ENCODE measurements at places on chromosomes 13 and 19.
A peak's percentile ranks its signal among the peaks of the same experiment; 100 is the strongest.

- no peak for DNase-seq
These were observed 14.2 kb upstream of the LILRB1 start for GRCh38 chr19:54616057-54616456.

- no peak for DNase-seq
These were observed 14.9 kb downstream of the MAP2K2 start for GRCh38 chr19:4108767-4109625.

GRCh38 chr13:63287926-63288325 is 1872.3 kb upstream of the PCDH20 start:
- no peak for DNase-seq

- no peak for DNase-seq
These were observed 1258.6 kb downstream of the PCDH9 start for GRCh38 chr13:65971541-65971940.

GRCh38 chr19:9362905-9363304 is at the start of gene ZNF177:
ZNF177 (plus strand) TSS chr19:9363013; CDS start chr19:9378312, 15,299 bp downstream.
- peak; percentile 27 for DNase-seq

GRCh38 chr19:29338480-29338879 is 125.5 kb upstream of the UQCRFS1 start:
- no peak for DNase-seq

- DNase-seq = peak; percentile 21
These were observed 16.2 kb downstream of the UNC13A start for GRCh38 chr19:17671906-17672305.

DNA sequence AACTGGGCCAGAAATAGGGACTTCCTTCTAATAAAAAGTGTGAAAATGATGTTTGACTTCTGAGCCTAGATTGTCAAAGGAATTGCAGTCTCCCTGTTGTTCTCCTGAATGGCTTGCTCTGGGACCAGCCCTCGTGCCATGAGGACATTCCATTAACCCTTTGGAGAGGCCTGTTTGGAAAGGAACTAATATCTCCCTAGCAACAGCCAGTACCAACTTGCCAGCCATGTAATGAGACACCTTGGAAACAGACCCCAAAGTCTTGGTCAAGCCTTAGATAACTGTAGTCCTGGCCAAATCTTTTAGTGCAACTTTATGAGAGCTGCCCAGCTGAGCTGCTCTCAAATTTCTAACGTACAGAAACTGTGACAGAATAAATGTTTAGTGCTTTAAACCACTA is 8.2 kb upstream of the SIAH3 start:
- DNase-seq = no peak

DNA sequence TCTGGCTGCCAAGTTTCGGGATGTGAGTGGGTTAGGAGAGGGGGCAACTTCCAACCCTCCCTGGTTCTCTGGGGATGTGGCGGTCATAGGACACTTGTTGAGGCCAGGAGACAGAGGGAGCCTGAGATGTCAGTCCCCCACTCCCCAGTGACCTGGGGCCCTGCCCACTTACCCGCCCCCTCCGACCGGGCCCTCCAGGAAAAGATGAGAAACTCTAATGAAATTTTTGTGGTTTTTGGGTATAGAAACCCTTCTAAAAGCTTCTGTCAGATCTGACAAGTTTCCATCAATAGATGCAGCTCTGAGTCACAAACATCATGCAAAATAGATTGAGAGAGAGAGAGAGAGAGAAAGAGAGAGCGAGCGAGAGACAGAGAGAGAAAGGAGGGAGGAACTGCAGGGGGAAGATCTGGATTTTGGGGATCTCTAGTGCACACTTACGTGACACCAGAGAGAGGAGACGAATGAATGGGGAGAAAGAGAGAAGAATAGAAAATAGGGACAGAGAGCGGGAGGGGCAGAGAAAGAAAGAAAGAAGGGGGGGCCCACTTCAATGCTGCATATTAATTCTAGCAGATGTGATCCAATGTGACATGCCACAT is 94.0 kb downstream of the PTPRS start:
- no peak for DNase-seq

- DNase-seq = no peak
These were observed 157.4 kb downstream of the MZT1 start for GRCh38 chr13:72570019-72570418.

- no peak for DNase-seq
These were observed 373.0 kb downstream of the FGF14 start for GRCh38 chr13:102028868-102029267.

DNA sequence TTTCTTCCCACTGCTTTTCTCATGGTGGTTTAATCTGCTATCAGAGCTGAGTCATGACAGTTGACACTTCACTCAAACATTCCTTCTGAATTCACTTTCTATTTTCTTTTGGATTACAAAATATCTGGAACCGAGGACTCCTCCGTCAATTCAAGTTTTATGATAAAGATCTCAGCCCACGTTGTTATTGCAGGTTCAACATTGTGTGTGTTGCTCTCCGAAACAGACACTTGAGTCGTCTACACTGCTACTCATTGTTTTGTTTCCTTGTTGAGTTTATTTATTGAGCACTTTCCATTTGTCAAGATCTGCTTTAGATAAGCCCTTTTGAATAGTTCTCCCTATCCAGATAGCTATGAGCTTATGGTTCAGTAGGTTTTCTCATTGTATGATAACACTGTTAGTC is 636.1 kb upstream of the GPC6 start:
- DNase-seq = no peak

DNA sequence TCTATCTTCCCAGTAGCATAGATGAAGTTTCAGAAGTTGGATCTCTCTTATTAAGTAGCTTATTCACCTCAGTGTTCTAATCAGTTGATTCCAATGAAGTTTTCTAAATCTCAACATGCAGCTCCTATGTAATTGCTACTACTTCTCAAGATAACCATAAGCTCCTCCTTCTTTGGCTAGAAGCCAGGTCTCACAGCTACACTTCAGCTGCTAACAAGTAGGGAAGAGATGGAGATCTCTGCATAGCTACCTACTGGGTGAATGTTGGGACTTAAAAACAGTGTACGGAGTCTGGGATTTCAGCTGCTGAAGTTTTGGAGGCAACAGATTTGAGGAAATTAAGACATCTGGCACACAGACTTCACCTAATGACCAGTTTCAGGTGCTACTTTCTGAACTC is 661.0 kb downstream of the SLITRK1 start:
- no peak for DNase-seq

- no peak for DNase-seq
These were observed 22.8 kb upstream of the CEBPG start for GRCh38 chr19:33350538-33351309.

GRCh38 chr13:27077451-27077850 is 94.2 kb downstream of the USP12 start:
- no peak for DNase-seq

DNA sequence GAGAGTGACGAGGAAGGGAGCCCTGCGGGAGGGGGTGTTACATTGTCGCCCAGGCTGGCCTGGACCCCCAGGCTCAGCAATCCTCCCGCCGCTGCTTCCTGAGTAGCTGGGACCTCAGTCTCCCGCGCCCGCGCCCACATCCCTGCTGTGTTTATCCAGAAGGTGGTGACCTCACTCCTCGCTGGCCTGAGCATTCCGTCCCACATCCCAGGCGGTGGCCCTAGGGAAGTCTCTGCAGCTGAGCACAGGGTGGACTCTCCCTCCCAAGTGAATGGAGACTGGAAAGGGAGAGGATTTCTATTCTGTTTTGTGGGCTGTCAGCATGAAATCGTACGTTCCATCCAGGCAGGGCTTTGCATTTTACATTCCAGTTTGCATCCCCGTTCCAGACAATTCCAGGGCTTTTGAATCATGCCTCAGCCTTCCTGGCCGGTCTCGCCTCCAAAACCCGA is 401 bp upstream of the ZNF765 start:
- DNase-seq = peak; percentile 51

DNA sequence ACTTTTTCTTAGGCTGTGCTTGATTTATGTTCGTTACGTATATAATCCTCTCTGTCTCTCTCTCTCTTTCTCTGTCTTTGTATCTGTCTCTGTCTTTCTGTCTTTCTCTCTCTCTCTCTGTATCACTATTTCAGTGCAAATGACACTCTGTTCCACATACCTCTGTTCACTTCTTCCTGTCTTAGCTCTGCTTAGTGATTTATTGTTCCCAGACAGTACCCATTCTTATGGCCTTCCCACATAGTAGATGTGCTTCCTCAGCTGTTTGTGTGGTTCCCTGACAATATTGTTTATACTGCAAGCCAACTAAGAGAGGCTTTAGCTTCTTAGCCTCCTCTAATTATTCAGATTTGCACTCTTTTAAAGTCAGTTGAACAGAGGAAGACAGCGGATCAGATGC is 1244.2 kb downstream of the DIAPH3 start:
- no peak for DNase-seq

GRCh38 chr19:39873385-39873784 is 27.2 kb upstream of the FBL start:
- no peak for DNase-seq

GRCh38 chr19:30923621-30924020 is 425.6 kb downstream of the TSHZ3 start:
- DNase-seq = no peak

DNA sequence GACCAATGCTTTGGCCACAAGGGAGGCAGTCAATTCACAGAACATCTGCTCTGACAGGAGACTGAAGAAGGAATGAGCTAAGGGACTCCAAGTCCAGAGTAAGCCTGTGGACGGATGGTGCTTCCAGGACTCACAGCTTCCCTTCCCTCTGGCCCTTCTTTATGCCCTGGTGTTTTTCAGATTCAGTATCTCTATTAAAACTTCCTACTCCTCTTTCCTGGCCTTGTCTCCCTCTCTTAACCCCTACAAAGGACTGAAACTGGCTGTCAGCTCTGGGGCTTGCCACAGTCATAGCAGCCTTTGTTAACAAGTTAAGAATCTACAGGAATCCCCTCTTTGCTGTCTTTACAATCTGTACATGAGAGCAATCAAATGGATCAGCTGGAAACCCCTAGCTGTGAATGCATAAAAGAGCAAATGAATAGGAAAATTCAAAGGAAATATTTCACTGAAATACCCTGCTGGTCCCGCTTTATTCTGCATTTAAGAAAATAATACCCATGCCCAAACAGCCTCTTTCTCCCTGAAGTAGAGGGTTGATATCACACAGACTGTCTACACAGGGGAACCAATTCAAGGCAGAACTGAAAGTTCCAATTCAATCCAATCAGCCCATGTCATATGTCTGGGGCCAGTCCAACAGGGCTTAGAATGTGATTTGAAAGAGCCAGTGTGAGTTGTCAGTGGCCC is 192.3 kb downstream of the MZT1 start:
- no peak for DNase-seq

- DNase-seq = no peak
These were observed 926 bp downstream of the ZNF587 start for GRCh38 chr19:57850553-57851017.

DNA sequence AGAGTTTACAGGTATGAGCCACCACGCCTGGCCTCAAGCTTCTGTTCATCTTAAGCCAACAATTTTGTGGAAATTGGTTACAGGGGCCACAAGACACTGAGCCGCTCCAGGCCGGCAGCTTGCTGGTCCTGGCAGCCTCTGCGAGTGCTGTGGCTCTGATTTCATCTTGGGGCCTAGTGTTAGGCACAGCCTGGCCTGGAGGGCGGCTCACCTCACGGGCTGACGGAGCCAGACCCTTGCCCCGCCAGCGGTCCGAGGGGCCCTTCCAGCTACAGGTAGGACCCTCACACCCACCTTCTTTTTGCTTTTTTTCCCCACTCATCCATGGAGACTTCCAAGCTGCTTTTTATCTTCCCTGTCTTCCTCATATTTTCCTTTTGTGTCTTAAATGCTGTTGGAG is 8.6 kb downstream of the ZNF544 start:
- DNase-seq = no peak

DNA sequence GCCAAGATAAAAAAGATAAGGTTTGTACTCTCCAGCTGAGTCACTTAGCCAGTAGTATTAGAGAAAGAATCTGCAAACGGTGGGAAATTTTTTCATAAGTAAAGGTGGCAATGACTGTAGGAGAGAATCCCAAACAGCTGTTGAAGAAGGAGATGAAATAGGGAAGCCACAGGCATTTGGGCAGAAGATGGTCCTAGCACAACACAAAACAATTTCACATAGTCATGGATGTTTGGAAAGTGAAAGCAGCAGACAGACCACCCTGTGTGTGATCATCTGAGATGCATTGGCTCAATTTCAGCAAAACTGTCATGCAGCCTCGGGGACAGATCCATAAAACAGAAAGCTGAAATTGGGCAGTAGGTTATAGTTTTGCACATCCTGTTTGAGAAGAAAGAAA is 2832.4 kb downstream of the PCDH9 start:
- DNase-seq = no peak

DNA sequence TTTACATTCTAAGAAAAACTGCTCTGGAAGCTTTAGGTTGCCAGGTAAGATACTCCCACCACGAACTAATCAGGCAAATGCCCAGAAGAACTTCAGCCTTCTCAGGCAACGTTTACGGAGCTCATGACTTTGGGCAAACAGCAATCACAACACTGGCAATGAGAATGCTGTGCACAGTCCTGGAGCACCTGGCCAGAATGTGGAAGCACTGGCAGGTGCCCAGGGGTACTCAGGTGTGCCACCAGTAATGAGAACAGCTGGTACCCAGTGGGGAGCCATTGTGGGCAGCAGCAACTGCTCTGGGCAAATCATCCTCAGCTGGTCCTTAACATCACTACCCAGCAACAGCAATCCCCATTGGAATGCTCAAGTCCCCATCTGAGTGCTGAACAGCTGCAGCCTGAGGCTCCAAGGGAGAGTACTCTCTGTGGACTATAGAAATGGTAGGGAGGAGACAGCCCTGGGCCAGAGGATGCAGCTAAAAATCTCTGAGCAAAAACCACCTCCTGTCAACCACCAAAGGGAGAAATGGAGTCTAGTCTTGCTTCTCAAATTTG is 210.0 kb downstream of the FOXO1 start:
- no peak for DNase-seq

- peak; percentile 28 for DNase-seq
These were observed 250.3 kb upstream of the ATXN8OS start for GRCh38 chr13:69857183-69857821.

- peak; percentile 73 for DNase-seq
These were observed 554.1 kb upstream of the KLHL1 start for GRCh38 chr13:70662231-70662940.

DNA sequence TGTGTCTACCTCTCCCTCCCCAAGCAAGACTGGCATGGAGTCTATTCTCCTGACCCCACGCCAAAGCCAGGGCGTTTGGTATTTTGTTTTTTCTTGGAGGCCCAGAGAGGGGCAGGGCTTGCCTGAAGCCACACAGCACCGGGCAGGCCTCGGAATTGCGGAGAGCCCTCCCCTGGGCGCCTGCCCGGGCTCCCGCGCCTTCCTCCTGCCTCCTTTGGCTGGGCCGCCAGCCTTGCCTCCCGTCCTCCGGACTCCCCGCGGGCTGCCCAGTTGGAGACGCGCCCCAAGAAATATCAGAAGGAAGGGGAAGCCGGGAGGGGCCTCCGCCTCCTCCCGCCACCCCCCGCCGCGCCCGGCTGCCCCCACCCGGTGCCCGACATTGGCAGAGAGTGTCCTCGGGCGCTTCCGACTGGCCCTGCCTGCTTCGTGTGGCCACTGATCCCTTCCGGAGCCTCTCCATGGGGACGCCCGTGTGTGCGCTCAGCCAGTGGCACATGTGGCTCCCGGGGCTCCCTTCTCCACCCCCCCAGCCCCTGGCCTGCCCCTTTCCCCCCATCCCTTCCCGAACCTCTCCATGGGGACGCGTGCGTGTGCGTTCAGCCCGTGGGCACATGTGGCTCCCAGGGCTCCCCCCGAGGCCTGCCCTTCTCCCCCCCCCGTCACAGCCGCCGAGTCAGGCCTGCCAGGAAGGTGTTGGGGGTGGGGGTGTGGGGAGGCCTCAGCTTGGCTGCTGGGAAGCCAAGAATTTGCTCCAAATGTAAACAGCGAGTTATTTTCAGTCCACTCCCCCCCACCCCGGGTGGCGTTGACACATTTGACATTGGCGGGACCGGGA is 37.3 kb downstream of the NFIC start:
- no peak for DNase-seq

All from NCI-H1930 (cell line).